ENCODE measurements at places on chromosomes 11 and 22.

- no peak for DNase-seq
These were observed 19.5 kb upstream of the ADORA2A start for GRCh38 chr22:24407884-24408283.

DNA sequence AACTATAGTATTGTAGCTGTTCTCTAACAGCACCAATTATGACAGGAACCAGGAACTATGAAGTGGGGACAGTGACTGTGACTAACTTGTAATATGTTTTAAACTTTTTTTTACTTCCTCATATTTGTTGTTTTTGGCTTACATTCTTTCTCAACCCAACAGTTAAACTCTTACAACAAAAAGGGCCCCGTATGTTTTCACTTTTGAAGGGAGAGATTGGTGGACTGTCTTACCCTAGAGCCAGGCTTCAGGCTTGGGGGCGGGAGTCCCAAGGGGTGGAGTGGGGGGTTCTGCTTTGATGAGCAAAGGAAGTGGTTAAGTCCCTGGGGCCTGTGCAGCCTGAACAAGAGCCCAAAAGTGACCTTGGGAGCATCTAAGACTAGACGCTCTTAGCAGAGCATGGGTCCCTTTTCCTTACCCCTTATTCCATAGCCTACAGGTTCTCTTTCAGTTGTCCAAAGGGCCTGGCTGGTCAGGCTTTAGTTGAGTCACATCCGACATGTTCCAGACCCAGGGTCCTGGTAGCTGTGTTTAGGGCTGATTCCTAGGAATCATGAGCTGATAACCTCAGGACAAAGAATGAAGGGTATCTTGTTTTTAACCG, 38.8 kb downstream of the STIM1 start:
- no peak for DNase-seq

GRCh38 chr11:99268886-99269285, 248.1 kb downstream of the CNTN5 start:
- DNase-seq: no peak

DNA sequence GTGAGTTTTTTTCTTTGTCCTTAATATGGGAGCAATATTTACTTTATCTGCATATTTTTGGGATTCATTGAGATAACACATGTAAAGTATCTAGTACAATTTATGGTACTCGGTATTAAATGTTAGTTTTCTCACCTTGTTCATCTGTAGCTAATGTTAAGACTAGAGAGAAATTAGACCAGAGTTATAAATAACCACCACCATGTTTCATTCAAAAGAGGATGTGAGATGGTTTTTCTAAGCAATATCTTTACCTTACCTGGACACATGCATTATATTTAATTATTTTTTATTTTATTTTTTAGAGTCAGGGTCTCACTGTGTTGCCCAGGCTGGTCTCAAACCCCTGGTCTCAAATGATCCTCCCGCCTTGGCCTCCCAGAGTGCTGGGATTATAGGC, 18.4 kb downstream of the ARHGAP42 start:
- no peak for DNase-seq

GRCh38 chr11:67489203-67489884, 6.5 kb downstream of the AIP start:
- DNase-seq: no peak

- DNase-seq: no peak
These were observed 38.8 kb downstream of the OSBPL5 start for GRCh38 chr11:3126207-3126865.

DNA sequence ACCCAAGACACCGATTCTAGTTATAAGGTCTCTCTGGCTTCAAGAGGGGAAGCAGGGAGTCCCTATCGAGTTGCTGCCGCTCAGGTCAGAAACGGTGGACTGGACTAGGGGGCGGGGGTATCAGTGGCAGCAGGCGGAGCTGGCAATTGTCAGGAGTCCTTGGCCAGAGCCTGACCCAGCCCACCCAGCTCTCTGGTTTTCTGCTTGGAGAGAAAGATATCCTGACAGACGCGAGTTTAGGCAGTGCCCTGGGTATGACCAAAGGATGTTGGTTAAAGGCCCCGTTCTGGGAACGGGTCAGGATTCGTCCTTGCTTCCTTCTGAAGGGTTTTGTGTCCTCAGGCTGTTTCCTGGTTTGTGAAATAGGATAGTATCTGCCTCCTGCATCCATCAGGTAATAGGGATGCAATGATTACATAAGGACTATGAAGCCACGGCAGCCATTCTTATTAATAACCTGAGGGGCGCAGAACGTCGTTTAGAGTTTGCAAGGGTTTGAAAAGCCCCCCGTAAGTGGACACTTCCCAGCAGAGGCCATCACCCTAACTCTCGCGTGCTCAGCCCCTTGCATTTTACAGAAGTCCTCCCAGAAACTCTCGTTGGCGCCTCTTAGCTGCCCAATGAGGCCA, 700 bp upstream of the DEPDC5 start:
- DNase-seq: no peak

DNA sequence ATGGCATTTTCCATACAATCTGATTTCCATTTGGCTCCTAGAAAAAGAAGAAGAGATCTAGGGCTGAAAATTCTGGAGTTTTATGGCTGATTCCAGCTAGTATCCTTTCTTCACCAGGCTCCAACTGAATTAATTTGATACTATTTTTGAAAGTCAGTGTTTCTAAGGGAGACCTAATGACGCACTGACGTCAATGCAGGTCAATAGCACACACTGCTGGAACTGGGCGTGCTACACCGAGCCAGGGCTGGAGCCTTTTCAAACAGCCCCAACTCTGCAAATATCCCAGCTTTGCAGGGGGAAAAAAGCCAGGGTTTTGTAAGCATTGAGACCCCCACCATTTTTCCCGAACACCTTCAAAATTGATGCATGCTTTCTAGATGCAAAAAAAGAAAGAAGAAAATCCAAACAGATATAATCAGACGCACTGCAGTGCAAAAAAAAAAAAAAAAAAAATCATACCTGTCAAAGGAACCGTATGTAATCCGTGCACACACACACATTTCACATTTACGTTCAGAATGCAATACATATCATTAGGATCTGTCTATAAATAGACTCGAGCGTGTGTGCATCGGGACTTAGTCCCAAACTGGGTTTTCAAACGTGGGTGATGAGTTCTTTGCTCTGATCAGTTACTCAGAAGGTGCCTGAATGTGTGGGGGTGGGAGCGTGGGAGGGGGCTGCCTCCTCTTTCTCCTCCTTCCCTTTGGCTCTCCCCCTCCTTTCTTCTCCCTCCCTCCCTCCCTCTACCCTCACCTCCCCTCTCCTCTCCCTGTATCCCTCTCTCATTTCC, 124.5 kb upstream of the HSD17B12 start:
- no peak for DNase-seq

- DNase-seq: no peak
These were observed 32.7 kb downstream of the METTL15 start for GRCh38 chr11:28140689-28141455.

- DNase-seq: no peak
These were observed 8.4 kb downstream of the LIF start for GRCh38 chr22:30238136-30238535.

DNA sequence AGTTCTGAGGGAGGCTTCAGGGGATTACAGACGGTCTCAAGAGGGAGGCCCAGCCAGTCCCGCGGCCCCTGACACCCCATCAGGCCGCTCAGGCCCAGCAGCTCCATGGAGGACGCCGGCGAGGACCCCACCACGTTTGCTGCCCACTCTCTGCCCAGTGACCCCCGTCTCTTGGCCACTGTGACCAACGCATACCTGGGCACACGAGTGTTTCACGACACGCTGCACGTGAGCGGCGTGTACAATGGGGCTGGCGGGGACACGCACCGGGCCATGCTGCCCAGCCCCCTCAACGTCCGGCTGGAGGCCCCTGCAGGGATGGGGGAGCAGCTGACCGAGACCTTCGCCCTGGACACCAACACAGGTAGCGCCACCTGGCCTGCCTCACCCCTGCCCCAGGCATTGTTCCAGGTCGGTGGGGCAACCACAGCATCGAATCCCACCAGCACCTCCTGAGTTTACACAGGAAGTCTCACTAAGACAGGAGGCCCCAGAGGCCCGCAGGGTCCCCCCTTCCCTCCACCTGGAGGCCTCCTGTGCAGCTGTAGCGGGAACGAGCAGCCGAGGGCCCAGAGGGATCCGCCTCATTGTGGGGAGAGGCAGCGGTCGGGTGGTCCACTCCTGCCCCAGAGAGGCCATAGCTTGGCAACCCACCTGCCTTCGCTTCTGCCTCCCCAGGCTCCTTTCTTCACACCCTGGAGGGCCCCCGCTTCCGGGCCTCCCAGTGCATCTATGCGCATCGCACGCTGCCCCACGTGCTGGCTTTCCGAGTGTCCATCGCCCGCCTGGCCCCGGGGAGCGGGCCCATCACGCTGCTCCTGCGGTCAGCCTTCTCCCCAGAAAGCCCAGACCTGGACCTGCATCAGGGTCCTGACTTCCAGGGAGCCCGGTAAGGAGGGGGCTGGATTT, 1.0 kb downstream of the PGGHG start:
- no peak for DNase-seq

DNA sequence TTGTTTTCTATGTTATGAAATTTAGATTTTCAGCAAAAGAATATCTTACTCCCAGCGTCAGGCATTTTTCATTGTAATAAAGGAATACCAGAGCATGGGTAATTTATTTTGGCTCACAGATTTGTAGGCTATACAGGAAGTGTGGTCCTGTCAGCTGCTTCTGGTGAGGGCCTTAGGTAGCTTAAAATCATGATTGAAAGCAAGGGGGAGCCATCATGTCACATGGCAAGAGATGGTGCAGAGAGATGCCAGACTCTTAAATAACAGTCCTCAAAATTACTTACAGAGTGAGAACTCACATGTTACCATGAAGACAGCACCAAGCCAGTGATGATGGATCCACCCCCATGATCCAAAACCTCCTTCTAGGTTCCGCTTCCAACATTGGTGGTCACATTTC, 825.0 kb upstream of the CHORDC1 start:
- DNase-seq: no peak

All from stimulated activated CD4-positive, alpha-beta T cell treated with anti-CD3 and anti-CD28 coated beads, Interleukin-1b, Interleukin-23, amount 100 ng/mL, for 24 hours (primary cell).